Urinary bladder (tissue), 4 donors: ENCODE measurements at places on chromosomes 7 and 10. TPM values are rescaled to one million over a fixed set of nuclear protein-coding genes. Genes with fewer than 3 reads are reported as not detected.

- DNase-seq = no peak
Observed at GRCh38 chr10:23015021-23015707, 80.2 kb upstream of the MSRB2 start.

GRCh38 chr10:124306922-124307371 lies 111.8 kb downstream of the OAT start:
- no peak for DNase-seq

- no peak for DNase-seq
Observed at GRCh38 chr10:43695730-43696129, 47.0 kb upstream of the ZNF32 start.

GRCh38 chr10:4109469-4109868 lies 324.5 kb upstream of the KLF6 start:
- no peak for DNase-seq

- DNase-seq = no peak
Observed at GRCh38 chr7:67913604-67914003, 917.0 kb downstream of the TYW1 start.

DNA sequence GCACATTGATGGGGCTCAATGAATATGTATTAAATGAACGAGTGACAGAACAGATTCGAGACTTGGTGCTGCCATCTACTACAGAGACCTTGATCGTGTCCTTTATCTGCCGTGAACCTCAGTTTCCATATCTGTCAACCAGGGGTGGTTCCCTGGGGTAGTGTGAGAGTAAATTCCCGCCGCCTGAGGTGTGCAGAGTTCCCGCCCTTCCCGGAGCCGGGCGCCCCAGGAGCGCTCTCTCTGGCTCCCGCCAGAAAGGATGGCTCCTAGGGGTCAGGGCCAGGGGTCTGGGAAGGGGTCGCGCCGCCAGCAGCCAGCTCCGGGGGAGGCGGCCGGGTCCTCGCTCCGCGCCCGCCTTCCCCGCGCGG lies 333 bp upstream of the PLCE1 start:
- no peak for DNase-seq

- DNase-seq = no peak
Observed at GRCh38 chr10:92239600-92240288, 51.1 kb downstream of the CPEB3 start.

PWWP2B gene
- 6.8 TPM for total RNA-seq

LRRD1 gene
- 1.8 TPM for total RNA-seq

PLXNA4 gene
- 6.5 TPM for total RNA-seq

ZNF736 gene
- 42.7 TPM for total RNA-seq

PTPN12 gene
- 136 TPM for total RNA-seq
